ENCODE measurements at places on chromosomes 6 and 20.
A peak's percentile ranks its signal among the peaks of the same experiment; 100 is the strongest.

DNA sequence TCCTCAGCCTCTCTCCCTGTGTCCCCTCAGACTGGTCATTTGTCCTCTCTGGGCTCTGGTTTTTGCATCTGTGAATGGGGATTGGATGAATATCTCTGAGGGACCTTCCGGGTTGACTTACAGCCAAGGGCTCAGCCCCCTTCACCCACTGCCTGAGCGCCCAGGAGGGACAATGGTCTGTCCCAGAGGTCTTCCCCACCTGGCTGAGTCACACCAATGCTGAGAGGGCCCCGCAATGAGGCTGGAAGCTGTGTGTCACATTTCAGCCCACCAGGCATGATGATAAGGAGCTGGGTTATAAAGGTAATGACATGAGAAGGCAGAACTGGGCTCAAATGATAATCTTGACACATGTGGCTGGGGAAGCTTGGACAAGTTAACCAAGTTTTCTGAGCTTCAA is 70.5 kb downstream of the TOX2 start:
- no peak for DNase-seq

DNA sequence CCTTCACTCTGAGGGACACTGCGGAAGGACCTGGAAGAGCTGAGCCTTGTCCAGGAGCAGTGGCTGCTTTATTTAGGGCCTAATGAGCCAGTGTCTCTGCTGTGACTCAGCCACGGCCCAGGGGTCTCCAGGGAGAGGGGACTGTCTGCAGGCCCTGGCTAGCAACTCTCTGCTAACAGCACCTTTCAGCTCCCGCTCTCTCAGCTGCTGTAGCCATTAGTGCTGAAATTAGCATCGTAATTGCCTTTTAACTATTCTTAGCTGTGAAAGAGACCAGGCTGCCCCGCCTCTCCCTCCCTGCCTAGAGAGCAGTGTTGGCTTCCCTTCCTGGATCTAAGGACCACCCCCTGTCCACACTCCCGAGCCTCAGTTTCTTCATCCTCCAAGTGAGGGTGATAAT is 53.1 kb upstream of the SLC32A1 start:
- no peak for DNase-seq

- no peak for DNase-seq
Observed at GRCh38 chr6:71103130-71103529, 146.3 kb upstream of the B3GAT2 start.

- DNase-seq, result no peak
Observed at GRCh38 chr6:169005166-169005565, 248.5 kb downstream of the THBS2 start.

DNA sequence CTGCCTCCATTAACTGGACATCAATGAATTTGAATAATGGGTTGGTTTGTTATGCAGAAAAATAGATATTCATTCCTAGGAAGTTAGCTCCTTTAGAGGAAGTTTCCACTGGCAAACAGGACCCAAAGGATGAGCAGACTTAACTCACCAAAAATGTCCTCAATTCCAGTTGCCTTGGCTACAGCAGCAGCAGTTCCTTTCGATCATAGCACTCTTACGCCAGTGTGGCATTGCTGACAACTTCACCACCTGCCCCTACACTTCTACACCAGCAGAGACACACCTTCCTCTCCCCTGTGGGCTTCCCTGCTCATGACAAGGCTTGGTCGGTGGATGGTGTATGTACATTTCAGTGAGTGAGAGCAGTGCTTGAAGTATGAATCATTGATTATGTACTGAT is 532.8 kb downstream of the QKI start:
- no peak for DNase-seq

GRCh38 chr20:40467067-40467466 is 222.0 kb downstream of the MAFB start:
- no peak for DNase-seq

DNA sequence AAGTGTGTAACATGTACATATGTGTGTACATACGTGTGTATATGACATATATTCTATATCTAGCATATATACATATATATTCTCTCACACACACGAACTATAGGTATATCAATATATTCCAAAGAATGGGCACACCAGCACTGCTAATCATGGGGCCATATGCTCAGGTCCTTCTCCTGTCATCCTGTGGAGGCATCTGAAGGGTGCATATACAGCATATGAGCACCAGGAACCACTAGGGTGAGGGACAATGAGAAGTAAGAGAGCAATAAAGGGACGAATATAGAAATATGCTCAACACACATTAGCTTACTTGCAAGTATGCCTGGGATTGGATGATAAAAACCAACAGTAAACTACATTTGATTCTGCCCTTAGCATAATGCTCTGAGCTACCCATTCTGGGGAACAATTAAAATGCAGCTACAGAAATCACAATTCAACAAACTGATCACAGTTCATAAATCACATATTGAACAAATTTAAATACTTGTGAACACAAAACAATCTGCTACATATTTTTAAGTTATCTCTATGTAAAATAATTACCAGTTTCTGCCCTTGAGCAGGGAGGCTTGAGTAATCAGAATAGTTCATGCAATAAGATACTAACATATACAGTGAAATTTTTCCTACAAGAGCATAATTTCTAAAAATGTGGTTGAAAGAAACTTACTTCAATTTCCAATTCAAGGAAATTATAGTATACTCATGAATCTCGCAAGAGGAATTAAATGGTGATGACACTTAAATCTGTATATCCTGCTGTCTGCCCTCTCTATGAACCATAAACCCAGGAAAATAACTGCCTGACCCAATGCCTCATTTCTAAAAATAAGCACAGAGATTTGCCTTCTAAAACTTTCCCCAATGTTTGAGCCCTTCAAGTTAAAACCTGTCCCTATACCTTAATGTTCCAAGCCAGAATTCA is 272.2 kb upstream of the THEMIS start:
- DNase-seq, result no peak

- no peak for DNase-seq
Observed at GRCh38 chr20:841568-842546, 8.3 kb downstream of the FAM110A start.

DNA sequence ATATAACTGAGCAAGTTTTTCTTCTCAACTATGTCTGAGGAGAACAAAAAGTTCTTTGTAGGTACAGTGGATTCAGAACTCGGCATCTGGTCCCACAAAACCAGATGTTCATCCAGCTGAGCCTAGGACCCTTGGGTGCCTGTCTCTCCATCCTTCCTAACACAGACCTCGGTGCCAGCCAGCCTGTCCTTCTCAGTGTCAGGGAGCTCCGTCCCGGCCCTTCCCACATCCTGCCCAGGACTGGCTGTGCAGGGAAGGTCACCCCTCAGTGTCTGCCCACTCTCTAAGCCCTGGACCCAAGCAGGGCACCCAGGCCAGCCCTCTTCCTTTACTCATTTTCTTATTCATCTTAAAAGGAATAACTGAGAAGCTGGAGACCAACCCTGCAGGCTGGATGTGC is 32.0 kb upstream of the AGPAT4 start:
- DNase-seq, result no peak

DNA sequence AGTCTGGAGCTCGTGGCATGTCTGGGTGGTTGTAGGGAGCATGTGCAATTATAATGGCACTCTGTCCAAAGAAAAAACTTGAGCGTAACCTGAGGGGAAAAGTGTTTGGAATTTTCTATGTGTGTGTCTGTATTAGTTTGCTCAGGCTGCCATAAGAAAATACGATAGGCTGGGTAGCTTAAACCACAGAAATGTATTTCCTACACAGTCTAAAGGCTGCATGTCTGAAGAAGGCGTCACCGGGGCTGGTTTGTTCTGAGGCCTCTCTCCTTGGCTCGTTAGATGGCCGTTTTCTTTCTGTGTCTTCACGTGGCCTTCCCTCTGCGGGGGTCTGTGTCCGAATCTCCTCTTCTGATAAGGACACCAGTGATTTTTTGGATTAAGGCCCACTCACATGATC is 59.0 kb downstream of the IGF2R start:
- no peak for DNase-seq

- no peak for DNase-seq
Observed at GRCh38 chr6:131172222-131172621, 37.0 kb downstream of the AKAP7 start.

GRCh38 chr20:6654513-6655252 is 112.8 kb upstream of the BMP2 start:
- no peak for DNase-seq

DNA sequence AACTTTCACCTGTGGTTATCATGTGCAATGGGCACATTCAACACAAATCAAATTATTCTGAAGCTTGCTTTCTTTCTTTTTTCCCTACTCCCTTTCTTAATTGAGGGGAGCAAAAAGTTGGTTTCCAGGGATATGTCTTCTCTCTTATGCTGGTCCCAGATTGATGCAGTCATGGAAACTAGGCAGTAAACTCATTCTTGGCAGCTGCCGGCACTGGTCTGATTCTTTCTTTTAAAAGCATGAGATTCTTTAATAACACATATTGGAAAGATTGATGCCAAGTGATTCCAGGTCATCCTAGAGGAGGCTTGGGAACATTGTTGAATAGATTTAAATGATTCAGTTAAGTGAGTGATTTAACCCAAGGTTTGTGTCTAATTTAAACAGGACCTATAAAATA is 29.0 kb downstream of the PTPRA start:
- DNase-seq, result no peak

DNA sequence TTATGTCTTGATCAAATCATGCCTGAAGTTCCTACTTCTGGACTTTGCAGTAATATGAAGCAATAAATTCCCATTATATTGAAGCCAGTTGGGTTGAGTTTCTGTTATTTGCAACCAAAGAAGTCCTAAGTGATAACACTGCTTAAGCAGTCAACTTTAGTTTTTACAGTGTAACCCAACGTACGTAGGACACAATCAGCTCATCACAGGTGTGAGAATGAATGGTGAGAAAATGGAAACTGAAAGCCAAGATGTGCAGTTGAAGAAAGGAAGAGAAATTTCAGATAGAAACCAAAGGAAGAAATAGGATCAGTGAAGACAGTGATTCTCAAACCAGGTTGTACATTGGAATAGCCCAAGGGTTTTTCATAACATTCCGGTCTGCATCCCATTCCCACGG is 211.4 kb upstream of the ZFP64 start:
- no peak for DNase-seq

DNA sequence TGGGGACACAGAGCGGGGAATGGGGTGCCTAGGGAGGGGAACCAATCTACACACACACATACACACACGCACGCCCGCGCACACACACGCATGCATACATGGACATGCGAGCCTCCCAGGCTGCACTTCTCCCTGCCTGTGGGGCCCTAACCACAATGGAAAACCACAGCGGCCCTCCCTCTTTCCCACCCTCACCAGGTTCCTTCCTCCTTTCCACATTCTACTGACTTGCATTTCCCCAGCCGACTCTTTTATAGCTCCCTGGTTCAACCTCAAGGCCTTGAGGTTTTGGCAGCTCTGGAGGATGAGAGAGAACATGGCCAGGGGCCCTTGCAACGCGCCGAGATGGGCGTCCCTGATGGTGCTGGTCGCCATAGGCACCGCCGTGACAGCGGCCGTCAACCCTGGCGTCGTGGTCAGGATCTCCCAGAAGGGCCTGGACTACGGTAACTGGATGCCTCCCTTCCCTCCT is at the start of gene BPI:
BPI (plus strand) TSS at position 249 of the 472 bp plus-strand sequence; CDS start at position 317, 68 bp downstream.
- no peak for DNase-seq

GRCh38 chr6:33592595-33593413 is 12.7 kb upstream of the BAK1 start:
- DNase-seq, result peak; percentile 91

- DNase-seq, result no peak
Observed at GRCh38 chr20:45059022-45059728, 41.8 kb downstream of the KCNS1 start.

DNA sequence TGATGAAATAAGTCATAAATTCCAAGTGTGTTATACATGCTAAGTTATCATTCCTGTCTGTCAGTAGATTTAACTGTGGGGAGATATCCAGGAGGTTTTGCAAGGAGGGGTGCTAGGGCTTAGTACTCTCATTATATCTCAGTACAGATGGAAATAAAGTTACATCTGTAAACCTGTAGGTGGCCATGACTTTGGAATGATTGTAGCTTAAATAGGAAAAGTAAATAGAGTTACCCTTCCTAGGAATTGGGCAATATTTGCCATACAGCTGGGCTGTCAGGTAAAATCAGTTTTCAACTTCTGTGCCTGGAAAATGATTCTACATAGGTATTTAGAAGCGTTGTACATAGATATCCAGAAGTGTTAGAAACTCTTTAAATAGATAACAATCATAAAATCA is 19.8 kb upstream of the TGM3 start:
- DNase-seq, result no peak

- DNase-seq, result no peak
Observed at GRCh38 chr6:147991961-147992360, 350.7 kb upstream of the SASH1 start.

- no peak for DNase-seq
Observed at GRCh38 chr6:89027756-89028155, 52.8 kb upstream of the PNRC1 start.
